CD4-positive, alpha-beta T cell treated with Interleukin-6 for 4 hours (primary cell): ENCODE measurements at places on chromosomes 7 and 10.
A peak's percentile ranks its signal among the peaks of the same experiment; 100 is the strongest.

DNA sequence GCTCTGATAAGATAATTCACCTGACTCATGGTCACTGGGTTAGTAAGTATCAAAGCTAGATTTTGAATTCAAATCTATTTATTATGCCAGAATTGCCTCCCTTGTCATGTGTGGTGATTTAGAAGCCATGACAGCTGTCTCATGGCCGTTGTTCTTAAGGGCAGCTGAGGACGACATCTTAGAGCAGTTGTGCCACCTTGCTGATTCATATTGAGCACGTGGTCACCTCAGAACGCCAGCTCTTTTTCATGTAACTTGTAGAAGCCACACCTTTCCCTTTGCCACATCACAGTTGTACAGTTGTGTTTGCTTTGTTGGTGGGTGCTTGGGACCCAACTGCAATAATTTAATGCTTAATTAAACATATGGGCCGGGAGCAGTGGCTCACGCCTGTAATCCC lies 4.3 kb upstream of the PIK3AP1 start:
- DNase-seq = no peak

DNA sequence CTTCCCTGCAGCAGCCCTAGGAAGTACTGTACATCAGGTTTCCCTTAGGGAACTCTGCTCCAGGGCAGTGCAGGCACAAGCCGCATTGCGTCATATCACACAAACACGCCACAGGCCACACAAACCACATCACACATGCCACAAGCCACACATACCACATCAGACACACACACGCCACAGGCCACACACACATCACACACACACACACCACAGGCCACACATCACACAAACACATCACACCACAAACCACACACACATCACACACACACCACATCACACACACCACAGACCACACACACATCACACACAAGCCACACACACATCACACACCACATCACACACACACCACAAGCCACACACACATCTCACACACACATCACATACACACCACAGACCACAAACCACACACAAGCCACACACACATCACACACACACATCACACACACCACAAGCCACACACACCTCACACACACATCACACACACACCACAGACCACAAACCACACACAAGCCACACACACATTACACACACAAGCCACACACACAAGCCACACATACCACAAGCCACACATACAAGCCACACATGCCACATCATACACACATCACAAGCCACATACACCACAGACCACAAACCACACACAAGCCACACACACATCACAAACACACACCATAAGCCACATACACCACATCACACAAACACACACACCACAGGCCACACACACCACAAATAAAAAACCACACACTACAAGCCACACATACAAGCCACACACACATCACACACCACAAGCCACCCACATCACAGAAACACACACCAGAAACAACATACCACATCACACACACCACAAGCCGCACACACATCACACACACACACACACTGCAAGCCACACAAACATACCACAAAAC lies 53.4 kb downstream of the TMEM209 start:
- DNase-seq = peak; percentile 37

DNA sequence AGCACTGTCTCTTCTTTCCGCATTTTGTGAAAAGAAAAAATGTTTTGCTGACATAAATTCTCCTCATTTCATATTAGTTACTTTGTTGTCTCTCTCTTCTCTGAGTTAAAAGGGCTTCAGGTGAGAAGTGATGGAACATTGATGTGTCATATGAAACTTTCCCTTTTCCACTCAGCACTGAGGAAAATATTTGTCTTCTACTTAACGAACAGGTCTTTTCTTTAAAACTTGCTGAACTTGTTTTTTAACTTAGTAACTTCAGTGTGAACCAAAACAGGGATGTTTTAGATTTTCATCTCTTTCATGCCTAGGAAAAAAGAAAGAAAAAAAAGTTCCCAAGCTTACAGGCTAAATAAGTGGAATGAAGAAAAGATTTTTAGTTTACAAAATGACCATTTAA lies 19.0 kb upstream of the TSPAN12 start:
- DNase-seq = no peak

DNA sequence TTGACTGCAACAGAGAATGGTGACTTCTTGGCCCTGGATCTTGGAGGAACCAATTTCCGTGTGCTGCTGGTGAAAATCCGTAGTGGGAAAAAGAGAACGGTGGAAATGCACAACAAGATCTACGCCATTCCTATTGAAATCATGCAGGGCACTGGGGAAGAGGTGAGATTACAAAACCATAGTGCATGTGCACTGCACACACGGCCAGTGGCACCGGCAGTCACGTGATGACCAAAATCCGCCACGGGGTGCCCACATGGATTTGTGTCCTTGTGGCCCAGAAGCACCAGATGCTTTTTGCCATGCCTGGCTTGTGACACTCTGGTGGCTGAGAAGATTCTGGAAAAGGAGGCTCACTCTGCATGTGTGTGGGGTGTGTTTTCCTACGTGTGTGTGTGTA lies 32.4 kb downstream of the TACR2 start:
- no peak for DNase-seq

- DNase-seq = no peak
Measured at GRCh38 chr7:73633323-73633722, 9.0 kb upstream of the MLXIPL start.

GRCh38 chr7:108839076-108839475 lies 269.4 kb downstream of the DNAJB9 start:
- DNase-seq = no peak

DNA sequence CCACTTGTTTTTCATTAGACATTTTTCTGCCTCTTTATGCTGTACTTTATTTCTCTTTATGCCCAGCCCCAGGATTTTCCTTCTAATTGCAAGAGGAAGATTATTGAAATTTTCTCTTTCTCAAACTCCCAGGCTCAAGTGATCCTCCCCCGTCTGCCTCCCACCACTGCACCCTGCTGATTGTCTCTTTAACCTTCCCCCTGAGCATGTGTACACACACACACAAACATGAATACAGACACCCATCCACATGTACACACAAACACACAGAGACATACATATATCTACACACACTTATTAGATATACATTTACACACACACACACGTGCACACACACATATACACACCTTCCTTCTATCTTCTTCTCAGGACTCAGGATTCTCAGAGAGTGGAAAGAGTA lies 37.3 kb upstream of the MAP3K8 start:
- DNase-seq = no peak

- DNase-seq = no peak
Measured at GRCh38 chr7:84142726-84143125, 51.9 kb downstream of the SEMA3A start.

- DNase-seq = no peak
Measured at GRCh38 chr10:92328993-92329392, 38.0 kb downstream of the MARCHF5 start.

- no peak for DNase-seq
Measured at GRCh38 chr10:47225928-47226645, 73.9 kb upstream of the GDF10 start.

GRCh38 chr10:74417397-74417796 lies 266.4 kb downstream of the ADK start:
- no peak for DNase-seq

- no peak for DNase-seq
Measured at GRCh38 chr7:36775061-36775620, 50.8 kb upstream of the AOAH start.

GRCh38 chr7:143433759-143434158 lies 9.5 kb upstream of the TAS2R60 start:
- DNase-seq = no peak

DNA sequence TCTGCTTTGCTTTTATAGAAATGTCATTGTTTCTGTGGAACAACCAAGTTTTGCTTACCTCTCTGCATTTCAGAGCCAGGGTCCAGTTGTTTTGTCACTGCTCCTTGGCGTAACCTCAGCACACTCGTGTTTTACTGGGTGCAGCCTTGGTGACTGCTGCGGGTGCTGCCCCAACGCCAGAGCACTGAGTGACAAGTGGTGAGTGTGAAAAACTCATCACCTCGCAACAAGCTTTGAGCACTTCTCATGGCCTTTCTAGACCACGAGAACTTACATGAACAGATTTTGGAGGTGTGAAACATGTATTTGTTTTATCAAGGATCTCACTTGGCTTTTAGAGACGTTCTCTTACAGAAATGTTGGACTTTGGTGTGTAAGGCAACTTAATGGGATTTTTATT lies 31.0 kb downstream of the GLRX3 start:
- DNase-seq = no peak

- no peak for DNase-seq
Measured at GRCh38 chr7:7329326-7329725, 147.0 kb downstream of the C1GALT1 start.

DNA sequence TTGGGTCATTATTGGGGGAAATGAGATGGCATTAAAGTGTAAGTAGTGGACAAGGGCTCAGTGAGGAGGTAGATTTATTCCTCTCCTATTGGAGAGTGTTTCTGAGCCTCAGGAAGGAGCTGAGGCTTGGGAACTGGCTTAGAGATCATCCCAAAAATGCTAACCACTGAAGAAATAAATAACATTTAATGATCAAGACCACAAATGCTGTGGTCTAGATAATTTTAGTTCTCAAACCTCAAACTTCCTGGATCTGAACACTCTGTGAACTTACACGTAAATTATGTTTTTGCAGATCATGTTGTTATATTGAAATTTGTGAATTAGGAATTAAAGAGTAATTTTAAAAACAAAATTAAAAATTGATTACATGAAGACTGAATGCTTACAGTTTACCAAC lies 27.3 kb downstream of the MDFIC start:
- DNase-seq = no peak

DNA sequence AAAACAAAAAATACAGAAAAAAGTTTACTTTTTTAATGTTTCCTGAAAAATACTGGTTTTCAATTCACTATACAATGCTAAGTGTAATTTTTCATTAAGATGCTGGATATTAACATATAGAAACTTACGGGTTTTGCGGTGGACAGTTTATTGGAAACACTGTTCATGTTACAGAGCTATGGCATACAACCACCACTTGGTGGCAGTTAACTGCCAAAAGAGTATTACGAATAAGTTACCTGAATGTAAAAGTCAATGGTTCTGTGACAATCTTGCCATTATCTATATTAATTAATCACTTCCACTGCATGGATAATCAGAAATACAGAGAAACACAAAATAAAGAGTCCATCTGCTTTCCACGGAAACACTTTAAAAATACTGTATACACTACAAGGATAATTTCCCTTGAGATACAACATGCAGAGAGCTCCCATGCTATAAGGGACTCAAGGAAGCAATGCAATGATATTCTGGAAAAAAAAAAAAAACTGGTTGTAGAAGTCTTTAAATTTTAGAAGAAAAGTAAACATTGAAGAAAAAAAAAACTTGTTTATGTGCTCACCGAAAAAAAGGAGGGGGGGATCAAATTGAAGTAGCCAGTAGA lies 97.0 kb downstream of the TPK1 start:
- peak; percentile 33 for DNase-seq

- DNase-seq = no peak
Measured at GRCh38 chr10:62171791-62172190, 96.9 kb downstream of the RTKN2 start.

DNA sequence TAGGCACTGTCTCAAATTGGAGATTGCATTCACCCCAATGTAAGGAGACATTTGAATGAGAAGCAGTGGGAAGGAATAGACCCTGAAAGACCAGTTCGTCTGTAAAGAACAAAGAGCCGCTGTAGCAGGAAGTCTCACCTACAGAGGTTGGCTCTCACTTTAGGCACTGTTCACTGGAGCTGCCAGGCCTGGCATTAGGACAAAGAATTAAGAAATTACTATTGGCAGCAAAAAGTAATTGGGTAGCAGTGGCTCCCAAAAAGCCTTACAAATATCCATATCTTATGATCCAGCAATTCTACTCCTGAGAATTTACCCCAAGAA lies 10.5 kb upstream of the TEX36 start:
- no peak for DNase-seq

- DNase-seq = no peak
Measured at GRCh38 chr7:150759479-150759878, 22.3 kb downstream of the GIMAP5 start.

DNA sequence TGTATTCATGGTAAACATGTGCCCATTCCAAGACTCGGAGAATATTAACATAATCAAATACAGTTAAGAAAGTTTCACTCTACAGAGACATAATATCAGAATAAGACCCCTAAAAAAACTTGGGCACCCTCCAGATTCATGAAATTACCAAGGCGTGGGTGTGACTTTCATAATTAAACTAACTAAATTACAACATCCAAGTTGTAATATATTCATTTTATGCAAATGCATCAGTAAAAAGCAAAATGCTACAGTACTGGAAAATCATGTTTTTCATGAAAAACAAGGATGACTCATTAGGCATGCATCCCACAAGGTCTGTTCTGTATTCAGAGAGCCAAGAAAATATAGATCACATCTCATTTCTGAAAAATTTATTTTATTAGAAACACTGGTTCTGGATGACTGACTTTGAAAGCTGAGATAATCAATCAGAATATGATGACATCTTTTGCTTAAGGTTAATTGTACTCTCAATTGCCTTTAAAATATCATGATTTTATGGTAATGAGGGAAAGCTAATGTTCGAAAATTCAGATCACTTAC lies 248.8 kb upstream of the SMIM30 start:
- no peak for DNase-seq

DNA sequence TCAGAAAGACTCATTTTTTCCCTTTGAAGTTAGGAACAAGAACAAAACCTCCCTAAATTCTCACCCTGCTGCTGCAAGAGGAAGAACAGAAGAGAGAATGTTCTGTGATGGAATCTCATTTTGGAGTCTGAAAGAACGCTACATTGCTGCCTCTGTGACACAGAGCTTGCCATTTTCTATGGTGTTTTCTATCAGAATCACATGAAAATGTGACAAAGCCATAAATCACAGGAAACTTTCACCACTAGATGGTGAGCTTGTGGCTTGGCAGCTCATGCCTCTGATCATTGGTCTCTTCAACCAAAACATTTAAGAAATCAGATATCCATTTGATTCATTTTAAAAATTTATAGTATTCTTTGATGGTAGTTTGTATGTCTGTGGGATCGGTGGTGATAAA lies 82.9 kb downstream of the CADPS2 start:
- no peak for DNase-seq

- DNase-seq = no peak
Measured at GRCh38 chr10:1150638-1150955, 94.4 kb downstream of the WDR37 start.

DNA sequence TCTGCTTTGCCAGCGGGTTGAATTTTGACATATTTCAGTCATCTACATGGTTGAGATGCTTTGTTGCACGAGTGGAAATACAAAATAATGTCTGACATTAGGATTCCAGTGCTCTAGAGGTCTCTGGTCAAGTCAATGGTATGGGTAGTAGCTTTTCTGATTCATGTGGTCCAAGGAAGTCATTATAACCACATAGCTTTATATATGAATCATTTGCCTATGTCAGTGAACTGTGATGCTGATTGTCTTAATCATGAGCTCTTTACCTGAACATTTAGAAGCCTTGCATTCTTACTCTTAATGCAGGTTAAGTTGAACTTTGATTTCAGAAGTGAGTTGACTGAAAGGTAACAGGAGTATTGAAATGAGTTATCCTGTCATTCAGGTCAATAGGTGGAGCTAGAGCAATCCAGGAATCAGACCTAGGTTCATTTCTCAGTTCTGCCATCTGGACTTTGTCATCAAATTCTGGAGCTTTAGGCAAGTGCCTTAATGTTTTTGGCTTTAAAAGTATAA lies 3.3 kb downstream of the MAPK8 start:
- no peak for DNase-seq
